Renal cortical epithelial cell (primary cell): ENCODE measurements at places on chromosomes 2 and 18. TPM values are rescaled to one million over a fixed set of nuclear protein-coding genes. Genes with fewer than 3 reads are reported as not detected.
A peak's percentile ranks its signal among the peaks of the same experiment; 100 is the strongest.

GRCh38 chr2:127508023-127508630, 18.2 kb downstream of the IWS1 start:
- DNase-seq, result no peak

DNA sequence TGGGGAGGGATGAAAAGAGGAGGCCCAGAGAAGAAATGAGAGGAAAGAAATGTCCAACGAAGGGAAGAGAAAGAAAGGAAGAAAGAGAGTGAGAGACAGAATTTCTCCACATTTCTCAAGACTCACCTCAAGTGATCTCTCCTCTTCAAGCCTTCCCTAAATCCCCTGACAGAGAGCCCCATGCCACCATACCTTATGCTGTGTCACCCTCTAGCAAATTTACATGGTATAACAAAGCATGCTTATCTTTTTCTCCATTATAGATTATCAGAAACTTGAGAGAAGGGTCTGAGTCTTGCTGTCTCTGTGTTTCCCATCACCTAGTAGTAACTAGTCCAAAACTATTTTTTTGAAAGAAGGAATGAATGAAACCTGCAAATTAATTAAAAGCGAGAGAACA, 1208.4 kb downstream of the DPP10 start:
- no peak for DNase-seq

- peak; percentile 67 for DNase-seq
Measured at GRCh38 chr2:241271706-241272302, 43.7 kb downstream of the HDLBP start.

MEP1B gene
- total RNA-seq, result not detected in 2 replicates

DAW1 gene
- 1.5 and 14.1 TPM in 2 replicates for total RNA-seq
